Activated CD4-positive, alpha-beta T cell treated with anti-CD3 and anti-CD28 coated beads, Interleukin-2, Interleukin-6, amounts not matched to agents 100 ng/mL and 50 ng/mL, durations not matched to agents 16 hours and 8 hours (primary cell): ENCODE measurements at places on chromosomes 5 and 9.

GRCh38 chr5:53023969-53024368 is 34.8 kb downstream of the ITGA2 start:
- DNase-seq: peak; percentile 79

DNA sequence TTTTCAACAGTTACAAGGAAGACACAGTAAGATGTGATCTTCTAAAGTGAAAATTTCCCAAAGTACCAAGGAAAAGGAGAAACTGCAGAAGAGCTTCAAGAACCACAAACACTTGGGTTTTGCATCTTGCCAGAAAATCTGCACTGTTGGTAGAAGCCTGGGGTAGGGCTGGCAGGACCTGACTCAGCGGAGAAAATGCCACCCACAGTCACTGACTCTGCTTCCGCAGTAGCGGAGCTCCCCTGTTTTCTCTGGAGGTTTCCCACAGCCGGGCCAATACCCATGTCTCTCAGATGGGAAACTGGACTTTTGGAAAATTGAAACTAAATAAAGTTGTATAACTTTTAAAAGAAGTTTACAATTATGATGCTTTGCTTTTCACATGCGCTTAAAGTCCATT is 104.2 kb downstream of the MEF2C start:
- DNase-seq: peak; percentile 15

GRCh38 chr5:27465140-27465539 is 426.8 kb upstream of the CDH9 start:
- DNase-seq: no peak

GRCh38 chr9:124504530-124505005 is 2.6 kb downstream of the NR5A1 start:
- DNase-seq: no peak

DNA sequence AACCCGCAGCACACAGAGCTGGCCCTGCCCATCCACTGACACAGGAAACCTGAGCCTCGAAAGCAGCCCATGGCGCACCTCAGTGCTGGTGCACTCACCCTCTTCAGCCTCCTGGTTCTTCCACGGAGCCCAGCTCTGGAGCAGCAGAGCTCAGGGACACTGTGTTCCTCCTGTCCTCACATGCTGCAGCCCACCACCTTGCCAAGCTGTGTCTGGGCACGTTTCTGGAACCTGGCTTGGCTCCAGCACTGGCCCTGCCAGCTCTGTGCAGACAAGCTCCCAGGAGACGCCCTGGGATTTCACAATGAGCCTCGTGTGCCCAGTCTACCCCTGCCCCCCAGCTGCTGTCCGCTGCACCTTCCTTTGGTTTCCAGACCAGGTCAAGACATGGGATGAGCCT is 119.5 kb downstream of the SYK start:
- no peak for DNase-seq

- no peak for DNase-seq
These were observed 86.1 kb upstream of the NFIB start for GRCh38 chr9:14399756-14400657.

- no peak for DNase-seq
These were observed 180.7 kb downstream of the KDM4C start for GRCh38 chr9:6938447-6938846.

DNA sequence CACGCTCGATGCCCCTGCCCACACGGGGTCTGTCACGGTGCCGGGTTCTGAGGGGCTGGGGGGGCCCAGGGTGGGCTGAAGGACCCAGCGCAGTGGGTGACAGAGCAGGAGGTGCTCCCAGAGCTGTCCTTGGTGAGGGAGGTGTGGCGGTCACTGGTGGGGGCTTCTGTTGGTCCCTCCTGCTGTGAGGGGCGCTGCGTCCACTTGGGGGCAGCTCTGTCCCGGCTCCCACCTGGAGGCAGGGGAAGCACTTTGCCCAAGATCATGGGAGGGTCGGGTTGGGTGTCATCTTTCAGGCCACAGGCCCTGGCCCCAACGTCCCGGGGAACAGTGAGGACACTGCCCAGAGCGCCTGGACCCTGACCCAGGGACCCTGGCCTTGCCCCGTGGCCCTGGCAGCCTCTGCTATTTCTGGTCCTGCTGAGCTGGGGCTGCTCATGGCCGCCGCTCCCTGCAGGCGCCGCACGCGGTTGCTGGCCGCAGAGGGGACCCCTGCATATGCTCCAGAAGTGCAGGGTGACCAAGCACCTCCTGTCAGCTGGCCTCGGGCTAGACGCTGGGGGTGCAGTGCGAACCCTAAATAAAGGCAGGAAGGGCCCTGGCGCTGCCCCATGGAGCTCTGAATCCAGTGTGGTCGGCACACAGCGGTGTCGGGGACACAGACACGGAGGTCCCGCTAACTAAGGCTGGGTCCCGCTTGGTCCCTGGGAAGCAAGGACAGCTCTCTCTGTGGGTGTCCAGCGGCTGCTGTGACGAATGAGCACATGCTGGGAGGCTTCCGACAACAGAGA is 11.6 kb upstream of the RNU6ATAC start:
- no peak for DNase-seq

DNA sequence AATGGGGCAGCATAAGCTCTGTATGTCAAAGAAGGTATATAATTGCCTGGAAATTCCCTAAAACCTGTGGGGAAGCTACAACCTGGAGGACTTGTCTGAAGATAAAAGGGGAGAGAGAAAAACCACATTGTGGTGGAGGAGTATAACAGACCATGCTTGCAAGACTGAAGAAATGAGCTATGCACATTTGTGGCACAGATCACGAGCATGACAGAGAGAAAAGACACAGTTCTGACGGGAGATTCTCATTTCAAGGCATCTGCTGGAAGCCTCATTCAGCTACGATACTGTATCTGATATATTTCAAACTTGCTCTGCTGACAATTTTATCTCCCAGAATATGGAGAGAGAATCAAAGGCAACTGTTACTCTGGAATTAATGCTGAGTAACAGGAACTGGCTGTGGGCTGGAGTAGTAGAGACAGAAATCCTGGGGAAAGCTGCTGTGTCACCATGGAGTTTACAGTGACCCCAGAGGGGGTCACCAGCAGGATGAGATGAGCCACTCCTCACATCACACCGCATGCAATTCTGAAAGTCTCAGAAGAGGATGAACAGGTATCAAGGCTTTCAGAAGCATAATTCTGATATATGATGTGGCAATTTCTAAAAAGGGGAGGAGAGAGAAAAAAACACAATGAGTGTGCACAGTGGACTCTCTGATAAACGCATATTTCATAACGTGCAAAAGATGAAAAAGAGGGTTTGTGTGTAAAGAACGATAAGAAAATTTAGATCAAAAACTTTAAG is 528.8 kb downstream of the IRX1 start:
- DNase-seq: no peak

DNA sequence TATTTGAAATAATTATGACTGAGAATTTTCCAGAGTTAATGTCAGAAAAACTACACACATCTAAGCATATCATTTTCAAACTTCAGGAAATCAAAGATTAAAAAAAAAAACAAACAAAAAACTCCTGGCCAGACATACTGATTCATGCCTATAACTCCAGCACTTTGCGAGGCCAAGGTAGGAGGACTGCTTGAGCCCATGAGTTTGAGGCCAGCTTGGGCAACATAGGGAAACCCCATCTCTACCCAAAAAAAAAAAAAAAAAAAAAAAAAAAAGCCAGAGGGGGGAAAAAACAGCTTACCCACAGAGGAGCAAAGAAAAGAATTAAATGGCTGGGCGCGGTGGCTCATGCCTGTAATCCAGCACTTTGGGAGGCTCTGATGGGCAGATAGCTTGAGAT is 22.4 kb downstream of the EFCAB9 start:
- no peak for DNase-seq

- no peak for DNase-seq
These were observed 396.0 kb downstream of the LRRC70 start for GRCh38 chr5:62974623-62975022.

- no peak for DNase-seq
These were observed 3.6 kb downstream of the GLDC start for GRCh38 chr9:6641961-6642360.
